ENCODE measurements at places on chromosomes 4 and X.

- no peak for DNase-seq
Measured at GRCh38 chr4:178752954-178753525, 1310.8 kb upstream of the AGA start.

GRCh38 chrX:105098201-105098600 is 122.3 kb downstream of the TEX13A start:
- DNase-seq: no peak

DNA sequence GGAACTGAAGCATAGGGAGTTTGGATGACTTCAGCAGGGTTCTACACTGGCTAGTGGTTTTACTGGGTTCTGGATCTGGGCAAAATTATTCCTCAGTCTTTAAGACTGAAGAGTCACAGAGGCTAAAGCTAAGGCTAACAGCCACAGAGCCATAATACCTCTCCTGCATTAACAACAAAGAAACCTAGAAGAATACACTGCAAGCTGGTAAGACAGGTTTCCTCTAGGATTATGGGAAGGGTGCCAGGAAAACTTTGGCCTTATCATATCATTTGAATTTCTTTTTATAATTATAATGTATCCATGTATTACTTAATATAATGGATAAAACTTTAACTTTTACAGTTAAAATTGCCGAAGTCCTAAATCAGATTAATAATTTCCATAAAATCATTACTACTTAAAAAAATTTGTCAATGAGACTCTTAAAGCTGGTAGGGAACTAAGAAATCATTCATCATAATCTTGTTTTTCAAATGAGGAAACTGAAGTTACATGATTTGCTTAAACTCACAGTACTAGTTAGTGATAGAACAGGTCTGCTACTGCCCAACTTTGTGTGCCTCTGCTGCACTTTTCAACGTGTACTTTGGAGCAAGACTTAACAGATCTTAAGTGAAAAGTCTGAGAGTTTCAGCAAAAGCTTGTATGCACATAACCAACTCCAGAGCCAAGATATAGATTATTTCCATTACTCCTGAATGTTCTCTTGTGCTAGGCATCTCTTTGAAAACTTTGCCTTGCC is 24.2 kb upstream of the PGRMC2 start:
- no peak for DNase-seq

DNA sequence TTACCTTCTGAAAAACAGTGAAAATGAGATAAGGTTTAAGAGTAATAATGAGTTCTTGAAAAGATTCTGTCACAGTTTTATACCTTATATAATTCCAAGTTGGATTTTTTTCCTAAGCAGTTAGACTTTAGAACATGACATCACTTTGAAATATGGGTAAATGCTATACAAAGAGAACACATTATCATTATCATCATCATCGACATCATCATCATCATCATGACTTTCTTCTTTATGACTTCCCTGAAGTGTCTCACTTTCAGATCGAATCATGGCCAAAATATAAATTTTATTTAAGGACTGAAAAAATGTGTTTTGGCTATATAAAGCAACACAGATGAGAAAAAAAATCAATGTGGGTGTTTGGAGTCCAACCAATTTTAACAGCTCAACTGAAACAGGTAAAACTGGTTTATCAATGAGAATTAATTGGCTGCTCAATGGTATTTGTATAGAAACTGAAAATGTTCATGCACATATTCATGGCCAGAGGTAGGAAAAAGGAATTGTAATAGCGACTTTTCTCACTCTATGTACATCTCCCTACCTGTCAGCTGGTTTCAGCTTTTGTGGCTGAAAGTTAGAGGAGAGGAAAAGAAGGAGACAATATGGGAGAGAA is 243.1 kb upstream of the GPC4 start:
- no peak for DNase-seq

GRCh38 chr4:37864786-37865185 is 26.1 kb upstream of the TBC1D1 start:
- DNase-seq: no peak
